ENCODE measurements at places on chromosomes 1 and 21.

DNA sequence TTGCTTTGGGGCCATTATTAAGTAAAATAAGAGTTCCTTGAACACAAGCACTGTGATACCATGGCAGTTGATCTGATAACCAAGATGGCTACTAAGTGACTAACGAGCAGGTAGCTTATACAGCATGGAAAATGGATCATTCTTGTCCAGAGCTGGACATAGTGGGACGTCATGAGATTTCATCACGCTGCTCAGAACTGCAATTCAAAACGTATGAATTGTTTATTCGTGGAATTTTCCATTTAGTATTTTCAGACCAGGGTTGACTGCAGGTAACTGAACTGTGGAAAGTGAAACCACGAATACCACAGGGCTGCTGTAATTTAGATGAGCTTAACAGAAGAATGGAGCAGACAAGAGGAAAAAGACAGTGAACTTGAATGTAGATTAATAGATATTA is 38.9 kb downstream of the CCDC18 start:
- no peak for DNase-seq

- no peak for DNase-seq
Observed at GRCh38 chr1:79264285-79264684, 257.8 kb upstream of the ADGRL4 start.

- no peak for DNase-seq
Observed at GRCh38 chr1:44262414-44262813, 49.1 kb downstream of the DMAP1 start.

GRCh38 chr1:246724731-246725095 is 504 bp downstream of the SCCPDH start:
- peak; percentile 40 for DNase-seq

- peak; percentile 79 for DNase-seq
Observed at GRCh38 chr1:226650236-226650841, 88.7 kb downstream of the ITPKB start.

DNA sequence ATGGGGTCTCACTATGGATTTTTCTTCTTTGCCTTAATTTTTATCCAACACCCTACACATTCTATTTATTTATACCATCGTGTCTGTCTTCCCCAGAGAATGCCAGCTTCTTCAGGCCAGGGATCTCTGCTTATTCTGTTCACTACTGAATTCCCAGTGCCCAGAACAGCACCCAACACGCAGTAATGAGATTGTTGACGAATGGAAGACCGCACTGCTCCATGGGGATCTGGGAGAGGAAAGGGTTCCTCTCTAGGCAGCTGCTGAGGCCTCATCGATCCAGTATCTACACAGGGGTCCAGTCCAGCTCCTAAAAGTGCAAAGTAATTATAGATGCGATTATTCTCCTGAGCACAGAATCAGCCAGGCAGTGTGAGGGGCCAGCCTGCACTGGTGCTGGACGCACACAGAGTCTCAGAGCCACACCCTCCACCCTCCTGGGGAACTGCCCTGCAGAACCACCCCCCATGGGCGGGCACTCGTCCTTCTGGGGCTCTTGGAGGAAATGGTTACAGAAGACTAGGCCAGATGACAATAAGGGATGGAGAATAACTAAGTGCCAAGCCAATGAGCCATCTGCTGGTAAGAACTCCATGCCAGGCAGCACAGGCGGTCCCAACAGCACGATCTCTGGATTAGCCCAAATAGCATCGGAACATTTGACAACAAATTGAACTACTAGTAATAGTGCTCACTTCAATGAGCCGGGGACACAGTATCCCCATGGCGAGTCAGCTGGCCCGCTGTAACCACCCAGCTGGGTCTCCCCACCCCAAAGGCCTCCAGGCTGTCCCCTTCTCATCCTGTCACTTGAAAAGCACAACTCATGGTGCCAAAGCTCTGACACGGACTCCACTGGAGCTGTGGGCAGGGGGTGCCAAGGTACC is 1.7 kb upstream of the PDE9A start:
- no peak for DNase-seq

DNA sequence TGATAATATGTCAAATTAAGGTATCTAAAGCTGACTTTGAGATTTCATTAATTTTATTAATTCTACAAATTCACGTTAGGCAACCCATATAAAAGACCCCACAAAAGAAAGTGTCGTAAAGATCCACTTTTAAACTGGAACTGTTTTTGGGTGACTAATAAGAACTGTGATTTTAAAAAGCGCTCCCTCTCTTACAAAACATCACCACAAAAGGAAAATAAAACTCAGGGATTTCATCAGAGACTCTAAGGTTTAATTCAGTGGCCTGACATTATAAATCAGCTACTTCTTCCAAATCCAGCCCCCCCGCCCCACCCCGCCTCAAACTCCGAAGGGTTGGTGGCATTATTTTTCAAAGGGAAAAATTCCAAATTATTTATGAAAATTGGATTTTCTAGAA is 2.7 kb downstream of the COL24A1 start:
- DNase-seq = no peak

DNA sequence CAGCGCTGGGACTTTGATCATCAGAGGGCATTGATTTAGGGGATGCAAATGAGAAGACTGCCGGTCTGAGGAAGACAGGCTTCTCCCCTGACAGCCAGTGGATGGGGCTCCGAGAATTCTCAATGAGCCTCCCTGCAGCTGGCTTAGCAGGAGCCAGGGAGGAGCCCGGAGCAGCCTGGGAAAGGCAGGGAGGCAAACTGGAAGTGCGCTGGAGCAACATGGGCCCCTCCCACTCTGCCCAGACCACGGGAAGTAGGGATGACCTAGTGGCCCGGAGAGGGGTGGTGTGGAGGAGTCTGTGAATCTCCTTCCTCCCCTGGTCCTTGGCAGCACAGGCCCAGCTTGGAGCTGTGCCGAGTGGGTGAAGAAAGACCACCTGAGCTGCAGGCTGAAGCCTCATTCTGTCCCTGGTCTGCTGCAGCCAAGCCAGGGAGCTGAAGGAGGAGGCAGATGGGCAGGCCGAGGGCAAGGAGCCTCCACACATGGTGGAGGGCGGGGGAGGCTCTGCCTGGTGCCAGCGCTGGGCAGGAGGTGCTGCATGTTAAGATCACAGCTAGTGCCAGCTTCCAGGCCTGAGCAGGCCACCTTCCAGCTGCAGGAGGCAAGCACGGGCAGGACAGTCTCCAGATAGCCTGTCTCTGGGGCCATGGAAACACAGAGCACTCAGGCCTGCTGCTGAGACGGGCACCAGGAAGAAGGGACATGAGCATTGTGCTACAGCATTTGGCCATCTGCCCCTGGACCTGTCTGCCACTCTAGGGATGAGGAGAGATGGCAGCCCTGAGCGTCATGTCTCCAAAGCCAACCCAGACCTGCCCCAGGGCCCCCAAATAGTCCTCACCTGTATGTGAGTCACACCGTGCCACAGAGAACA is 12.2 kb upstream of the CLSTN1 start:
- DNase-seq = peak; percentile 80
